ENCODE measurements at places on chromosomes 5 and 9.
A peak's percentile ranks its signal among the peaks of the same experiment; 100 is the strongest.

DNA sequence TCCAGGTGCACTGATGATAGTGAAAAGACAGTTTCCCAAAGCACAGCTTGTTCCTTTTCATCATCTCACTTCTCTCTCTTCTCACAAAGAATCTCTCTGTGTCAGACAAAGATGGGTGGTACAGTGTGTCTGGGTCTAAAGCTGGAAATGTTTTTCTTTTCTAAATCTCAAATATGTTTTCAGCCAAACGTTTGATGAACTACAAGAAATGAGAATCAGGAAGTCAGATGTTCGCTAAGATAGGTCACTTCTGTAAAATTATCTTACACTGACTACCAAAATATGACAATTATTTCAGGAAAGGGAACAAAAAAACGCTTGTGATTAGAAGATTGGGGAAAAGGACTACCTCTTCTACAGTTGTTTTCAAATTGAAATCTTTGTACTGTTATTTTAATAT is 708.8 kb downstream of the PTPRD start:
- DNase-seq, result no peak

DNA sequence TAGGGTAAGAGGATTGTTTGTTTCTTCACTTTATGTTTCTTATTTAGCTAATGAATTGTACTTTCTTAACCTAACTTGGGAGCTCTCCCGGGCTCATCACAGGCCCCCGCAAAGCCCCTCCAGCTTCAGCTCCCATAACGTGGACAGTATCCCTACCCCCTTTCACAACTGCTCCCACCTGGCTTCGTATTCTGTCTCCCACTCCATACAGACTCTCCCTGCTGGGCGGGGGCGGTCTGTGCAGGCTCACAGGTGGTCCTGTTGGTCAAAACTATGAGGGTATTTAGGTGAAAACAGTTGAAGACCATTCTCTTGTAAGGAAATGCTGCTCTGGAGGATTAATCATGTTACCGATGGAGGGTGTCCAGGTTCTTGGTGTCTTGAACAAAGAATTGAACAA is 805.3 kb downstream of the SEMA5A start:
- no peak for DNase-seq

DNA sequence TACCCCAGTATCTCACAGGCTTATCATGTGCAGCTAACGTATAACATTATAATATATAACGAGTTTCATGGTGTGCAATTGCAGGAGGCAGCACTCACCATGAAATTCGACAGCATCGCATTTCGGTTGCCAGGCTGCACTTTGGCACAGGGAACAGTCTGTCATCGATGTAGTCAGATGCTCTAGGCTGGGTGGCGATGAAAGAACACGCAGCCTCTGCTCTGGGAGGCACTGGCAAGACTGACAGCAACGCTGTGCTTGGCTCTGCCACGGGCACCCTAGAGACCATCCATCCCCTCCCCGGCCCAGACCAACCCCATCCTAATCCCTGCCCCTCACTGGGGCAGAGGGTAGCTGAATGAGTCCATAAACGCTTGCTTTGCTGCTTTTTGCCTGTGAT is 290.8 kb downstream of the MED10 start:
- DNase-seq, result no peak

DNA sequence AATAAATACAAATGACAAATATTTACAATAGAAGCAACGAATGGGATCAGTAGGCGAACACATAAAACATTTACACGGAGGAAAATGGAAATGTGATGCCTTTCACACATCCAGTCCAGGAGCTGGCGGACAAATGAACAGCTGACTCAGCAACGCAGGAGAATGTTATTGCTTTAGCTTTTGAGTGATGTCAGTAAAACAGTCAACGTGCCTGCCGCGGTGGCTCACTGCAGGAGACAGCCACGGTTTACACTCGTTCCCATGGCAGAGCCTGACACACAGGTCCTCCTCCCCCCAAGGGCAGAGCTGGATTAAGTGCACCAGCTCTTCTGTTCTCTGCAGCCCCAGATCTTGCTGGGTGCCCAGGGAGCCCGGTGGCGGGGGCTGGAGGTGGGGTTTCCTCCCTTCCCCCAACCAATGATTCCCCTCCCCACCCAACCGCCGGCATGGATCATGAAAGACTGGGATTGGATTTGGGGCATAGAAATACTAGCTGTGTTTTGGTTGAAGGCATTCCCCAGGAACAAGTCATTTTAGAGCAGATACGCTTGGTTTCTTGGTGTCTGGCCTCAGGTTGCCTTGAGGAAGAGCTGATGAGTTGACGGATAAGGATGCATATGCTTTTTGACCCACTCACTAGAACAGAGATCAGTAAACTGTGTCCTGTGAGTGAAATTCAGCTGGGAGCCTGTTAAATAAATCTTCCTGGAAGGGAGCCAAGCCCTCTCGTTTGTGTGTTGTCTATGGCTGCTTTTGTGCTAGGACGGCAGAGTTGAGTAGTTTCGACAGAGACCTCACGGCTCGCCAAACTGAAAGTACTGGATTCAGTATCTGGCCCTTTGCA is 12.5 kb downstream of the STC2 start:
- DNase-seq, result peak; percentile 54

DNA sequence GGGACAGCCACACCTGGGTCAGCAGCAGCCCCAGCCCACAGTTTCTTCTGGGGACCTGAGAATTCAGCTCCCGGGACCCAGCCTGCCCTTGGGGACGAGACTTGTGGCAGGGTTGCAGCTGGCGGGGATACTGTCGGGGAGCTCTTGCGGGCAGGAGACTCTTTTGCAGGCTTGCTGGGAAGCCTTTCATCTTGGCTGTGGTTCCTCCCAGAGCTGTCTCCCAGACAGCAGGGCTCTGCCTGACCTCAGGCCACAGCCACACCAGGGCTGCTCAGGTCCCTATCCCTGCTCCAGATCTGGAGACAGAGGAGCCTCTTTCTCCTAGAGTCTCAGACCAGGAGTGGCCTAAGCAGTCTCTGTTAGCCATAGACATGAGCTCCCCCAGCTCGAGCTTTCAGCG is 4.7 kb upstream of the MYMK start:
- DNase-seq, result no peak

- no peak for DNase-seq
These were observed 6.6 kb upstream of the MOB3B start for GRCh38 chr9:27536168-27536567.

DNA sequence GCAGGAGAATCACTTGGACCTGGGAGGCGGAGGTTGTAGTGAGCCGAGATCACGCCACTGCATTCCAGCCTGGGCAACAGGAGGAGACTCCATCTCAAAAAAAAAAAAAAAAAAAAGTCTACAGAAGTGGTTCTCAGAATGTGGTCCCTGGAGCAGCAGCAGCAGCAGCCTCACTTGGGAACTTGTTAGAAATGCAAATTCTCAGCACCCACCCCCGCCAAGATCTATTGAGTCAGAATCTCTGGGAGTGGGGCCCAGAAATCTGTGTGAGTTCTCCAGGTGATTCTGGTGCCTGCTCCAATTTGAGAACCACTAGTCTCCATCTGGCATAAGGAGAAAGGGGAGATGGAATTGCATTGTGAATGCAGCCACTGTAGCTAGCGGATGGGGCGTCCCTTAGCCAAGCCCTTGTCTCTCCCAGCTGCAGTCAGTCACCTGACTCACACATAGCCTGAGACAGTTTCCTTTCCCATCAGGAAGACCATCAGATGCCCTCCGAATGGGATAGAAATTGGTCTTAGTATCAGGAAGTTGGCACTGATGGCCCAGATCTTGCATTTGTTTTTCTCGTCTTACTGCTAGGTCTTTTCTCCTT is 12.2 kb upstream of the PTCH1 start:
- no peak for DNase-seq

- DNase-seq, result no peak
These were observed 40.2 kb downstream of the NLN start for GRCh38 chr5:65762234-65762633.

DNA sequence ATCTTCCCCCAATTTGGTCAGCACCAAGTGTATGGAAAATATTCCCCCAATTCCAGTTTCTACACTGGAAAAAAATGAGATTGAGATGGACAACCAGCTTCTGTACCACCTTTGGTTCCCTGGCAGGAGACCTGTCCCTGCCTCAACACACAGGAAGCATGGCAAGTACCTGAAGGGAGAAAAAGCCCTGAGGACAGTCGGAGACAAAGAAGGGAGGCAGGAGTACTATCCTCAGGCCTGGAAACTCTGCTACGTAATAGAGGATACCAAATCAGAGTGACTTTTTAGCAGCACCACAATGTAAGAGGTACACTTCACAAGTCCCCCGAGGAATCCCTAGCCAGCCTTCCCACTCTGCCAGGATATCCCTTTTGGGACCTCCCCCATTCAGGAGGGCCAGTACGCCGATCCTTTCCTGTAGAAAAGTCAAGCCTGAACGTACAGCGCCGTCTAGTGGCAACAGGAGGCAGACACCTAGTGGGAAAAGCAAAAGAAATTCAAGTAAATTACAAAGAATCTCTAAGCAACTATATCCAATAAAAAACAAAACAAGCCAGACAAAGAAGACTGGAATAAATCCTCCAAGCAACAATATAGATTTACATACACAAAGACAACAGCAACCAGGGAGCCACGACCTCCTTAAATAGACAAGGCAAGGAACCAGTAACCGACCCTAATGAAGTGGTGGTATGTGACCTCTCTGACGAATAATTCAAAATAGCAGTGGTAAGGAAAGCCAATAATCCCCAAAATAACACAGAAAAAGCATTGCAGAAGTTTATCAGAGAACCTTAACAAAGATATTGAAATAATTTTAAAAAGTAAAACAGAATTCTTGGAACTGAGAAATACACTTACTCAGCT is 63.3 kb upstream of the SLCO6A1 start:
- peak; percentile 28 for DNase-seq

GRCh38 chr9:69967344-69967743 is 76.3 kb upstream of the MAMDC2 start:
- no peak for DNase-seq

- DNase-seq, result no peak
These were observed 3.4 kb upstream of the IFNA10 start for GRCh38 chr9:21210311-21210710.

GRCh38 chr9:137694962-137695875 is 76.4 kb downstream of the EHMT1 start:
- no peak for DNase-seq

DNA sequence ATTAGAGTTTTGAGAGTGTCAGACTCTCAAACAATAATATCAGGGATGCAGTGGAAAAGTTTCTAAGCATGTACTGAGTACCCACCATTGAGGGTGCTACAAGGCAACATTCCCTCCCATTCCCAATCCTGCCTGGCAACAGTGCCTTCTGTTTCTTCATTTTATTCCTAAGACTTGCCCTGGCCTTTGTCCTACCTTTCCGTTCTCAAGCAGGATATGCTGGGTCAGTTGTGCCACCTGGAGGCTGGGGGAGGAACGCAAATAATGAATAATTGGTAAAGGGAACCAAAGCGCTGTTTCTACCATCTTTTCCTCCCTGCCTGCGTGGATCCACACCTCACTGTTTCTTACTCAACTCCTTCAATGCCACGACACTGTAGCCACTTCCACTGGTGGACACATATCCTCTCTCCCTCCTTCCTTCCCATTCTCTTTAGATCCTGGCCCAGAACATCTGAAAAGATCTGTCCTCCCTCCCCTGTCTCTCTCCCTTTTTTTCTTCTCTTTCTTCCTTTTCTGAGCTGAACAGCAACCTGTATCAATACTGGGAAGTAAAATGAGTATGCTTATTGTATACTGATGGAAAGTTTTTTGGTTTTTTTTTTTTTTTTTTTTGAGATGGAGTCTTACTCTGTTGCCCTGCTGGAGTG is 149.5 kb downstream of the C9orf152 start:
- DNase-seq, result peak; percentile 86

DNA sequence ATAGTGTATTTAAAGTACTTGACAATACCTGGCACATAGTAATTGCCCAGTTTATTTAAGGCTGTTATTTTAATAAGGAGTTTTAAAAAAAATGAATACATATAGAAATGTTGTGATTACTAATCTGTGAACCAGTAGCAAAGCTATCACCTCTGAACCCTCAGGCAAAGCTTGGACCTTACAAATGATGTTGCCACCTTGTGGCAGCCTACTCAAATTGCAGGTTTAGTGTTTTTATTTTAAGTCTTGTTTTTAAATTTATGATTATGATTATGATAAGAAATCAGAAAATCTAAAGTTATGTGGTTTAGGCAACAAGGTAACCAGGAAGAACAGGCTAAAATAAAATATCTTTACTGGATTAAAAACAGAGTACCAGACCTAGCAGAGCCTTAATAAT is 35.8 kb downstream of the PPARGC1B start:
- no peak for DNase-seq

GRCh38 chr5:27722337-27722736 is 684.0 kb upstream of the CDH9 start:
- no peak for DNase-seq

DNA sequence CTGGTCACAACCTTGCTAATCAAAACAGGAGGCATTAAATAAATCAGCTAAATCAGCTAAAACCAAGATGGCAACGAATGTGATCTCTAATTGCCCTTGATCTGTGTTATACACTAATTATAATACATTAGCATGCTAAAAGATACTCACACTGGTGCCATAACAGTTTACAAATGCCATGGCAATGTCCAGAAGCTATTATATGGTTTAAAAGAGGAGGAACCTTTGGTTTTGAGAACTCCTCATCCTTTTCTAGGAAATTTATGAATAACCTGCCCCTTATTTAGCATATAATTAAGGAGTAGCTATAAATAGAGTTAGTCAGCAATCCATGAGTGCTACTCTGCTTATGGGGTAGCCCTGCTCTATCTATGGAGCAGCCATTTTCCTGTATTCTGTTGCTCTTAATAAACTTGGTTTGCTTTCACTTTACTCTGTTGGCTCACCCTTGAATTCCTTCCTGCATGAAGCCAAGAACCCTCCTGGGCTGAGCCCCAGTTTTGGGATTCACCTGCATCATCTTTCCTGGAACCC is 18.7 kb upstream of the NNT start:
- DNase-seq, result no peak

GRCh38 chr5:74648835-74649293 is 8.3 kb upstream of the ENC1 start:
- peak; percentile 35 for DNase-seq

DNA sequence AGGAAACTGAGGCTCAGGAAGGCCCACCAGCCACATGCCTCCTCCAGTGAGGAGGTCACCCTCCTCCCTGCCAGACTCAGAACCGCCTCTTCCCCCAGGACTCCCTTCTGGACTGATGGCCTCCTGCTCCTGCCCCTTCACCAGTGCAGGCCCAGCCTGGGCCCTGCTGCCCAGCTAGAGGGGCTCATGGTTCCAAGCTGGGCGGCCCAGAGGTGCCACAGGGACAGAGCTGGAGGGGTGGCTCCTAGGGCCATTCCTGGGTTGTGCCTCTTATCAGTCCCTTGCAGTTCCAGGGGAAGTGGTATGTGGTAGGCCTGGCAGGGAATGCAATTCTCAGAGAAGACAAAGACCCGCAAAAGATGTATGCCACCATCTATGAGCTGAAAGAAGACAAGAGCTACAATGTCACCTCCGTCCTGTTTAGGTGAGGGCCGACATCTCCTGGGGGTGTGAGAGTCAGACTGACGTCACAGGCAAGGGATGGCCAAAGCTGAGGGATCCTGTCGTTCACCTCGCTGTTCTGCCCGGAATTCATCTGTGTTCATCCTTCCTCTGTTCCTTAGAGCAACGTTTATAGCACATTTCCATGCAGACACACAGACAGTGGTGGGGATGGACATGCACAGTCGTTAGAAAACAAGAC is 819 bp downstream of the LCN2 start:
- no peak for DNase-seq

- DNase-seq, result no peak
These were observed 129.6 kb downstream of the TLE1 start for GRCh38 chr9:81559709-81560108.
